ENCODE measurements at places on chromosomes 1 and 21.

DNA sequence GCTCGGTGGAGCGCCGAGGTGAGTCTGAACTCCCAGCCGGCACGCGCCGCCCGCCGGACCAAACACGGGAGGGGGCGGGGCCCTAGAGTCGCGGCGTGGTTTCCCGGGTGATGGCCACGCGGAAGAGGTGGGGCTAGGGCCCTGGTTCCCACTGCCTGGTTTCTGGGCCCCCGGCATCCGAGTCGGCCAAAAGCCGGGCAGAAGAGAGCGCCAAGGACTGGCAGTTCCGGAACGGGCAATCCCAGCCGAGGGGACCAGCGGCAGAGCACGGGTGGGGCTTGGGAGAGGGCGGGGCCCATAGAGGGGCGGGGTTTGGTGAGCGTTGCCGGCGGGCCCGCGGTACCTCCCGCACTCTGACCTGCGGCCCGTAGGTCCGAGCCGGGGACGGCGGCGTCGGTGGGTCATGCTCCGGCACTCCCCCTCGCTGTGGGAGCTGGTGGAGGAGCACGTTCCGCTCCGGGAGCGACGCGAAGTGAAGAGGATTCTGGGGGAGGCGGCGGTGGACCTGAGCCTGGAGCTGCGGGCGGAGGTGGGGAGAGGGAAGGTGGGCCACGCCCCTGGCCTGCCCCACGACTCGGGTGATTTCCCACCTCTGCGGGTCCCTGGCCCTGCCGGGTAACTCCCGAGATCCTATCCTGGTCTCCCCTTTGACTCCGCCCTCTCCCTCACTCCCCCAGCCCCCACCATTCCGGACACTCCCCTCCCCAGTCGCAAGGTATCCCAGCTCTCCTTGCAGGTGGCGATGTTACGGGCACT is at the start of gene CCDC24:
CCDC24 (plus strand) TSS at position 124 of the 756 bp plus-strand sequence; CDS start at position 404, 280 bp downstream.
- peak; percentile 82 for DNase-seq

DNA sequence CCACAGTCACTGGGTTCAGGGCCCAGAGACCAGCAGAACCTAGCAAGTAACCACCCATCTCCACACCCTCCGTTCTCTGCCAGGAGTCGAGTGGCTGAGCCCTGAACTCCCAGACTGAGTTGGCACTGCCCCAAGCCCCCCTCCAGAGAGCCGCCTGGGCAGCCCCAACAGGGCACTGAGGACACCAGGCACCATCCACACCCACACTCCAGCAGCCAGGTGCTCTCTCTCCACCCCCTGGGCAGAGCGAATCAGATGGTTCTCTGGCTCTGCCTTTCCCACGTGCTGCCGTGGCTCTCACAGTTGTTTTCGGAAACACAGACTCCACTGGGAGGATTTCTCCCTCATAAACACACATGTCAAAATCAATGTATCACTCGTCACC is 13.6 kb downstream of the WDR4 start:
- no peak for DNase-seq

- no peak for DNase-seq
Observed at GRCh38 chr1:69320757-69321211, 246.9 kb upstream of the LRRC7 start.

GRCh38 chr1:50080904-50081586 is 27.7 kb upstream of the ELAVL4 start:
- DNase-seq: peak; percentile 27

DNA sequence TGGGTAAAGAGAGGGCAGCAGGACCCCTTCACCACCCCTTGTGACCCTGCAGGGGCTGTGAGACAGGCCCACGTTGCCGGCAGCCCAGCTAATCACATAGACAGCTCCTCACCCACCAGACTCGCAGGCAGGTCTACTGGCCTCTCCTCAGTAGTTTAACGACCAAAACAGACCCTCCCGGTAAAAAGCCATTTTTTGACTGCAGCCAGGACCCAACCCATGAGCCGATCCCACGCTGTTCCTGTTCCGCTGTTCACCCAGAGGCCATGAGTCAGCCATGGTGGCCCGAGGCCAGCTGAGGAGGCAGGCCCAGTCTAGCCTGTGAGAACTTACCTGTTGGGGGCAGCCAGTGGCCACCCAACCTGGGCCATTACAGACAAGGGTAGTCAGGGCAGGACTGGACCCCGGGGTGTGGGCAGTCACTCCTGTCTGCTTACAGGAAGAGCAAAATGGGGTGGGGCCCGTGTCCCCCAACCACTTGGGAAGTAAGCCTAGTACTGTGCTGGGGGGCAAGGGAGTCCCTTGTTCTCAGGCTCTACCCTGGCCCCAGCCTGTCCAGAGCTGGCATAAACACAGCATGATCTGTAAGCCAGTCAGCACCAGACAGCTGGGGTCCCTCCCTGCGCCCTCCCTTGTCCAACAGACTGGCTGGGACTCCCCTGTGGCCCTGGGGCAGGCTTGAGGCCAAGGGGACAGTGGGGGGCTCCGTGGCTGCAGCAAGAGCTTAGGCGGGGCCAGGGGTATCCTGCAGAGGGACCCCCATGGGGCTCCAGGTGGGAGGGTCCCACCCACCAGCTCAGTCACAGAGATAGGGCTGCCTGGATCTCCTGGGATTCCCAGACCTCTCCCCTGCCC is 61.9 kb downstream of the WNT9A start:
- DNase-seq: no peak

DNA sequence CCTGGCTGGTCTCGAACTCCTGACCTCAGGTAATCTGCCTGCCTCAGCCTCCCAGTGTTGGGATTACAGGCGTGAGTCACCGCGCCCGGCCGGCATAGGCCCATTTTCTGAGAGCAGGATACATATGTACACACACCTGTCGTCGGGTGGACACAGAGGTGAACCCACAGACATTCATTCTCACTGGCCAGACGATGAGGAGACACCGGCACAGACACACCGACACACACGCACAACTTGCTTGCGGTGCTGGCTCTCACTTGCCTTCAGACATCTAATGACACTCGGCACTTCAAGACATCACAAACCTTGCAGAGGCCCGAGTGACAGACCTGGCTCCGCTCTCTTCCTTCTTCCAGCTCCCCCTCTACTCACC is 579 bp downstream of the PTCH2 start:
- no peak for DNase-seq

DNA sequence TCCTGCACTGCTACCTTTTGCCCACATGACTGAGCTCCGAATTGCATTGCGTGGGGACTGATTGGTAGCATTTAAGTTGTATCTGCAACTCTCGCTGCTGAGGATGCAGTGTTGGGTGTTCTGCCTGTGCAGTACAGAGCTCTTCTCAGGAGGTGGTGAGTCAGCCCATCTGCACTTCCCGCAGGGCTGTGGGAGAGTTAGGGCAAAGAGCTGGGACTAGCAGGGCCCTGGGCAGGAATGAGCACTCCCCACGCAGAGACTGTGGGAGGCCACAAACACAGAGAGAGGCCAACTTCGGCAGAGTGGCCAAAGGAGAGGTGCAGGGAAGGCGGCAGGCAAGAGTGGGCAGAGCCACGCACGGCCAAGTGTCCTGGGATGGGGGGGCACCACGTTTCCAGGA is 244.7 kb downstream of the SIPA1L2 start:
- DNase-seq: no peak

- no peak for DNase-seq
Observed at GRCh38 chr1:71193153-71193552, 112.3 kb upstream of the ZRANB2 start.

DNA sequence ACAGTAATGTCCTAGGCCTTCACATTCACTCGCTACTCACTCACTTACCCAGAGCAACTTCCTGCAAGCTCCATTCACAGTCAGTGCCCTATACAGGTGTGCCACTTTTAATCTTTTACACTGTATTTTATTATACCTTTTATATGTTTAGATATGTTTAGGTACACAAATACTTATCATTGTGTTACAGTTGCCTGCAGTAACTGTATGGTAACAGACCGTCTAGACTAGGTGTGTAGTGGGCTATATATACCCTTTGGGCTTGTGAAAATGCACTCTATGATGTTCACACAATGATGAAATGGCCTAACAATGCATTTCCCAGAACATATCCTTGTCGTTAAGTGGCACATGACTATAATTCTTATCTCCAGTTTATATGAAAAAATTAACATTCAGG is 204.5 kb upstream of the HMCN1 start:
- DNase-seq: no peak

DNA sequence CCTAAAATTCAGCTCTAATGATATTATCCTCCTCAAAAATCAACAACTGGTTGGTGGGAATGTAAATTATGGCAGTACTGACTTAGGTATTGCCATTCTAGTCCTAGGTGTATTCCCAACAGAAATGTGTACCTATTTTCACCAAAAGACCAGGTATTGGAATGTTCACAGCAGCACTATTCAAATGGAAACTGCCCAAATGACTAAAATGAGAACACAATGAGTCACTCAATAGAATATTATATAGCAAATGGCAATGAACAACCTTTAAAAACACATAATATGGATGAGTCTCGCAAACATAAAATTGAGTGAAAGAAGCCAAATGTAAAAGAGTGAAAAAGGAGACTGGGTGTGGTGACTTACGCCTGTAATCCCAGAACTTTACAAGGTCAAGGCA is 44.9 kb downstream of the GADD45A start:
- no peak for DNase-seq

DNA sequence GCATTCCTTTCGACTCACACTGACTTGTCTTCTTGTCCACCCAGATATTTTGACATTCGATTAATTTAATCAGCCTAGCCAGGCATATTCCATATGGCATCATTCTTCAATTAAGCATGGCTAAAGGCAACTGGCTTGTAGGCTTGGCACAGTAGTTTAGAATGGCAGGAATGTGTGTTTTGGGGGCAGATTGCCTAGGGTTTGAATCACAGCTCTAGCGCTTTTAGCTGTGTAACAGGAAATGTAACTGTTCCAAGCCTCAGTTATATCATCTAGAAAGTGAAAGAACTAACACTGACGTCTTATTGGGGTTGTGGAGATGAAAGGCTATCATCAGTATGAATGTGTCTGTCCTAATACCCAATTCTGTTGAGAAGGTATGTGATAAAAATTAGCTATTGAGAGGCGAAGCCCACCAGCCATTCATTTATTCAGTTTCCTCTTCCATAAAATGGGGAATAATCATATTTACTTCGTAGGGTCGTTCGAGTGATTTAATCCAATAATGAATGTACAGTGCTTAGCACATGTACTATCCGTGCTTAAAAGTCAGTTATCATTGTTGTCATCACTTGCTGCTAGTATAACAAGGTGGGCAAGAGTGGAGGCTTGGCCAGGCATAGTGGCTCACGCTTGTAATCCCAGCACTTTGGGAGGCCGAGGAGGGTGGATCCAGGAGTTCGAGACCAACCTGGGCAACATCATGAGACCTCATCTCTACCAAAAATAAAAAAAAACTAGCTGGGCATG is 41.6 kb upstream of the GRHL3 start:
- no peak for DNase-seq

DNA sequence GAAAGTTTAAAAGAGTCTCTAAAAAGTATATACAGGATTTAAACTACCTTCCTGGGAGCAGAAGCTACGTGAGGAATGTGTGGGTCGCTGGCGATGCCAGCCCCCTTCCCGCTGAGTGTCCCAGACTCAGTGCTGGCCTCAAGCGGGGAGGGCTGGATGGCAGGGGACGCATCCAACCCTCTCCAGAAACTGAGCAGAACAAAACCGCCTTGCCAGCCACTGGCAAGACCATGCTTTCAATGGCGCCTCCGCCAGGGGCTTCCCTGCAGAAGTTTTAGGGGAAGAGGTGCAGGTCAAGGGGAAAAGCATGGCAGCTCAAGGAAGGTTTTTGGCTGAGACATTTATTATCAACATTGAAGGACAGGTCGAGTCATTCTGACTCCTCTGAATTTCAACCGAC is 26.1 kb downstream of the NADK start:
- no peak for DNase-seq

GRCh38 chr1:94332952-94333351 is 85.2 kb upstream of the ABCD3 start:
- DNase-seq: no peak

DNA sequence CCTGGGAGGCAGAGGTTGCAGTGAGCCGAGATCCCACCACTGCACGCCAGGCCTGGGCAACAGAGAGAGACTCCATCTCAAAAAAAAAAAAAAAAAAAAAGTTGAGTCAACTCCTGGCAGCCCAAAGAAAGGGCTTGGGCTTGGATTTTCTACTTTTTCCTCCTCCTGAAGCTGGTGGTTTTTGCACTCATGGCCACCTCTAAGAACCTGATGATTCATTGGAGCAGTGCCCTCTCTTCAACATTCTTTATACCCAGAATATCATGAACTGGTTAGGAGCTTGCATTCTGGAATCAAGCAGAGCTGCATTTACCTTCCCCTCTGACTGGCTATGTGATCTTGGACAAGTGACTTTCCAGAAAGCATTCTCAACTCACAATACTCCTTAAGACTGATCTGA is 3.5 kb upstream of the ACTA1 start:
- no peak for DNase-seq

GRCh38 chr1:194485432-194485831 is 1299.0 kb upstream of the B3GALT2 start:
- no peak for DNase-seq

GRCh38 chr1:14674030-14674429 is 75.5 kb downstream of the KAZN start:
- DNase-seq: no peak

DNA sequence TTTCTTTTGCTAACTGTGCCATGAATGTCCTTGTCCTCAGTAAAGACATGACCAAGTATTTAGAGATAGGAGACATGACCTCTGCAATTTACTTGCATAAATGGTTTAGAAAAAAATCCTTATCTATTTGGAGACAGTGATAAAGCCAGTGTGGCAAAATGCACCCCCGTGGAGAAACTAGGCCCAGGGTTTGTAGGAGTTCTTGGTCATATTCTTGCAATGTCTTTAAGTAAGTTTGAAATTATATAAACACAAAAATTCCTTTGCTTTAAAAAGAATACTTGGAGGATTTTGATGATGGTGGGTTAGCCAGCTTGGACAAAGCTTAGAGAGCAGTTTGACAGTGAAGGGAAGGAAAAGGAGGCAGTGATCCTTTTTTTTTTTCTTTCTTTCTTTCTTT is 101.9 kb upstream of the SLC45A1 start:
- DNase-seq: no peak

GRCh38 chr21:45970674-45971615 is 10.6 kb upstream of the COL6A1 start:
- peak; percentile 81 for DNase-seq

DNA sequence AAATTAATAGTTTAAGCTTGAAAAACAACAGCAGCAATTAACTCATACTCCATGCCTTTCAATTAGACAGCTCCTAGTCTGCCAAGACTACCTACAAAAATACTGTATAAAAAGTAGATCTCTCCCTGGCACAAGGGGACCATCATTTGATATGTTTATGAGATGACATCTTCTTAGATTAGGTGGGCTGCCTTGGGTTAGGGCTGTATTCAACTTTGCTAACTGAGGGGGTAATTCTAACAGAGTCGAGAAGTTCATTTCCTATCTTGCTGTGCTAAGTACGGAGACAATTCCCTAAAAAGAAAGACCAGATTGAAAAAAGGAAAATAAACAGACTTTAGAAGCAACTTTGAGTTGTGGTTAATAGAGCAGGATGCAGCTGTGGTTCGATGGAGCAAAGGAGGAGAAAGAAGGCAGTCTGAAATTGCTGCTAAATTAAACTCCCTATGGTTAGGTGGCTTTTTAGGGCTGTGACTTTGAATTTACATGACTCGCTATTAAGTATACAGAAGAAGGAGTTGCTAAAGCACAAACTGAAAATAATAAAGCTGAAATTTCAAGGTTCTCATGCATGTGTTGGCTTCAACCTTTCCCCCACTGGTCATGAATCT is 75.4 kb downstream of the CDC7 start:
- DNase-seq: no peak

GRCh38 chr1:185338719-185339622 is 21.9 kb upstream of the IVNS1ABP start:
- no peak for DNase-seq
